ENCODE measurements at places on chromosomes 3 and 15. TPM values are rescaled to one million over a fixed set of nuclear protein-coding genes. Genes with fewer than 3 reads are reported as not detected.

Gene ACKR2
- total RNA-seq: 0.07 TPM

Gene LMAN1L
- total RNA-seq: not detected

Gene CAMP
- total RNA-seq: not detected

Gene C3orf20
- not detected for total RNA-seq

Gene RASGRF1
- total RNA-seq: 0.42 TPM

Gene RAF1
- total RNA-seq: 64.4 TPM

Gene LRTM1
- total RNA-seq: not detected

Gene GOLGA8O
- 0.50 TPM for total RNA-seq

Gene FRMD4B
- 0.85 TPM for total RNA-seq

Gene FBXO22
- total RNA-seq: 87.7 TPM

Gene SHC4
- 0.86 TPM for total RNA-seq

Gene TAGLN3
- total RNA-seq: not detected

Gene CCR3
- total RNA-seq: not detected

Gene GABRG3
- not detected for total RNA-seq

Gene QTRT2
- 24.1 TPM for total RNA-seq

Gene CCNB2
- total RNA-seq: 114 TPM

Gene CFAP100
- not detected for total RNA-seq

Gene ATG3
- 55.5 TPM for total RNA-seq

Gene CKMT1A
- 3.3 TPM for total RNA-seq

Gene LRRIQ4
- total RNA-seq: not detected

Gene TRNT1
- 31.0 TPM for total RNA-seq

Gene LXN
- 68.9 TPM for total RNA-seq

Gene ESYT3
- 0.68 TPM for total RNA-seq

Gene APBA2
- total RNA-seq: 21.8 TPM

Gene GPR87
- total RNA-seq: 1.2 TPM

Gene ST8SIA2
- 0.44 TPM for total RNA-seq

Gene VWA5B2
- total RNA-seq: 0.35 TPM

Gene TMEM212
- total RNA-seq: not detected

Gene FBXL2
- 6.0 TPM for total RNA-seq

Gene WDR93
- 0.28 TPM for total RNA-seq

Gene GUCA1C
- not detected for total RNA-seq

Gene CMTM8
- total RNA-seq: 10.5 TPM

Gene NEIL1
- total RNA-seq: 2.2 TPM

Gene SPRED1
- total RNA-seq: 11.4 TPM

Gene TM4SF4
- total RNA-seq: 30.7 TPM

Gene KIF7
- total RNA-seq: 4.6 TPM

Gene PXK
- 4.9 TPM for total RNA-seq

Gene UBE2E1
- 97.2 TPM for total RNA-seq

Gene FSIP1
- total RNA-seq: 1.1 TPM

Gene PPP1R14D
- 0.32 TPM for total RNA-seq
